ENCODE measurements at places on chromosomes 4 and X.

DNA sequence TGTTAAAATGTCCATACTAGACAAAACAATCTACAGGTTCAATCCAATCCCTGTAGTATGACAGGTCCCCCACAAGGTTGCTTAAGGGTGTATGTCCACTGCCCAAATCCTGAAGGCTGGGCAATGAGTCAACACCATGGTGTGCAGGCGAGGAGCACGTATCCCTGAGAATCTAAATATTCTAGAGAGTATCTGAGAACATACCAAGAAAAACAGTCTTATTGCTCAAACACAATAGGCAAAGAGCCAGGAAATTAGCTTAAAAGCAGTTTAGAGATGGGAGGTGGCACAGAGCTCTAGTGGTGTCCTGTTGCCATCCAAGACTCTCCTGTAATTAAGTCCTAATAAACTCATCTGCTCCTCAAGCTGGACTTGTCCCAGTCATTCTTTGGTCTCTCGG, 37.0 kb downstream of the RCHY1 start:
- DNase-seq: no peak
- no peaks in the 10 kb centered on the region for H3K4me1 ChIP-seq
- H3K36me3 ChIP-seq: no peaks in the 10 kb centered on the region
- no peak overlapping the region for H3K4me3 ChIP-seq

GRCh38 chrX:95678679-95679078, 1006.0 kb upstream of the DIAPH2 start:
- H3K36me3 ChIP-seq: no peaks in the 10 kb centered on the region
- H3K4me1 ChIP-seq: no peaks in the 10 kb centered on the region
- DNase-seq: no peak
- no peak overlapping the region for H3K4me3 ChIP-seq

GRCh38 chrX:130179579-130180215, 7.9 kb downstream of the RAB33A start:
- H3K27ac ChIP-seq: no peak overlapping the region
- H3K4me1 ChIP-seq: no peaks in the 10 kb centered on the region
- DNase-seq: no peak
- no peaks in the 10 kb centered on the region for H3K27me3 ChIP-seq
- no peak overlapping the region for H3K4me3 ChIP-seq

- H3K4me3 ChIP-seq: no peak overlapping the region
- no peaks in the 10 kb centered on the region for H3K27me3 ChIP-seq
- H3K27ac ChIP-seq: no peak overlapping the region
- no peaks in the 10 kb centered on the region for H3K36me3 ChIP-seq
- no peaks in the 10 kb centered on the region for H3K4me1 ChIP-seq
- DNase-seq: no peak
Measured at GRCh38 chr4:89410687-89411086, 103.1 kb upstream of the GPRIN3 start.

GRCh38 chr4:163273203-163273602, 59.2 kb downstream of the NPY1R start:
- no peaks in the 10 kb centered on the region for H3K27me3 ChIP-seq
- no peak for DNase-seq
- H3K36me3 ChIP-seq: no peaks in the 10 kb centered on the region
- no peaks in the 10 kb centered on the region for H3K4me1 ChIP-seq
- no peak overlapping the region for H3K4me3 ChIP-seq

DNA sequence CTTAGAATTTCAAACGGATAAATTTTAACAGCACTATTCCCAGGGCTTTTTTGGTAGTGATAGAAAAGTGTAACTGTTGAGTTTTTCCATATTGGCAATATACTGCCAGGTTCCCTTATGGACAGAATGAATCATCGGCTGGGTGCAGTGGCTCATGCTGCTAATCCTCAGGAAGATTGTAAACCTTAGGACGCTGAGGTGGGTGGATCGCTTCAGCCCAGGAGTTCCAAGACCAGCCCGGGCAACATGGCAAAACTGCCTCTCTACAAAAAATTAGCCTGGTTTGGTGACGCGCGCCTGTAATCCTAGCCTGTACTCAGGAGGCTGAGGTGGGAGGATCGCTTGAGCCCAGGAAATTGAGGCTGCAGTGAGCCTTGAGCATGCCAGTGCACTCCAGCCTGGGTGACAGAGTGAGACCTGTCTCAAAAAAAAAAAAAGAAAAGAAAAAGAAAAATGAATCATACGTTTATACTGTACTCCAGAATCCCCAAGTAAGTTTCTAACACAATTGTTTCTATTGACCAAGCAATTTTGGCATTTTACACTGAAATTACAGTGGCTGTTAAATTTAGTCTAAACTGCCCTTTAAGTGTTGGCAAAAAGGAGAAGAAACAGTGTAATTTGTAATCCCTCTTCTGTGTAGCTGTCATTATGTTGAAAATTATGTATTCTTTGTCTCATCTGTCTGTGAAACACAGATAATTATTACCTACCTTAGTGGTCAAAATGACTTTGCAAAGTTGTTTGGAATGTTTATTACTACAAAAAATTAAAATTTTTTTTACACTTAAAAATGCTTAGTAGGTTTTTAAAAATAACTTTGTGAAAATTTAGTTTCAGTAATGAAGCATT, 1.8 kb downstream of the SLC30A9 start:
- H3K36me3 ChIP-seq: no peaks in the 10 kb centered on the region
- 0 out of 2 replicates have a peak, but pooled peaks cover 5% of the 10 kb centered on the region for H3K4me1 ChIP-seq
- no peaks in the 10 kb centered on the region for H3K27me3 ChIP-seq
- no peak overlapping the region for H3K27ac ChIP-seq
- peak; percentile 18 for DNase-seq
- H3K4me3 ChIP-seq: peak overlapping the region; percentile 60

DNA sequence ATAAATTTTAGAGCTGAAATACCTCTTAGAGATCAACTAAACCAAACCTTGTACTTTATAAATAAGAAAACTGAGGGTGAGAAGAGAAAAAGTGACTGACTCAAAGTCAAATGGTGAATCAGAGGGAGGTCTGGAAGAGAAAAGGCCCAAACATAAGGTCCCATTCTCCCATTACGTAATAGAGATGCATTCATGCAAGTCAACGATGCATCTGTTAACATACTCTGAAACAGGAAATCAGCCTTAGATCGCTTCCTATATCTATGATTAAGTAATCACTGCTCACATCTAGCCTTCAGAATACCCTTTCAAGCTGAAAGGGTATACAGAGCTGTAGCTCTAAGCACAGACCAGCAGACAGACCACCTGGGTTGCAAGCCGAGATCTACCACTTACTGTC, 6.5 kb downstream of the RNF150 start:
- no peaks in the 10 kb centered on the region for H3K4me1 ChIP-seq
- DNase-seq: no peak
- H3K27ac ChIP-seq: no peak overlapping the region
- H3K4me3 ChIP-seq: no peak overlapping the region
- H3K36me3 ChIP-seq: no peaks in the 10 kb centered on the region
- no peaks in the 10 kb centered on the region for H3K27me3 ChIP-seq

DNA sequence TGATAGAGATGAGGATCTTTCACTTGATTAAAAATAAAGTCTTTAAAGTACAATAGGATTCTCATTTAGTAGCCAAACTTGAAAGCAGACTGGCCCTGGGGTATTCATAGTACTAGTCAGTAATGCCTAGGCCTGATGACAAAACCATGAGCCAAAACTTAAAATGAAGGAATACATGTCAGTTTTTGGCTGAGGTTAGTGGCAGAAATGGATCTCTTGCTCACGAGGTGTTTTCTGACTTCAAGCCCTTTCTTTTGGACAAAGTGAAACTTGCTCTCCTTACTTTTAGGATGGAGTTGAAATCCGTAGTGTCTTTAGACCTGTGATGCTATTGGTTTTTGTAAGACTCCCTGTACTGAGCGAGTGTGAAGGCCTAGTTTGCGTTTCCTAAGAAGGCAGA, 157.7 kb downstream of the CCNG2 start:
- H3K27ac ChIP-seq: no peak overlapping the region
- no peak overlapping the region for H3K4me3 ChIP-seq
- H3K36me3 ChIP-seq: no peaks in the 10 kb centered on the region
- H3K27me3 ChIP-seq: no peaks in the 10 kb centered on the region
- DNase-seq: no peak
- no peaks in the 10 kb centered on the region for H3K4me1 ChIP-seq

DNA sequence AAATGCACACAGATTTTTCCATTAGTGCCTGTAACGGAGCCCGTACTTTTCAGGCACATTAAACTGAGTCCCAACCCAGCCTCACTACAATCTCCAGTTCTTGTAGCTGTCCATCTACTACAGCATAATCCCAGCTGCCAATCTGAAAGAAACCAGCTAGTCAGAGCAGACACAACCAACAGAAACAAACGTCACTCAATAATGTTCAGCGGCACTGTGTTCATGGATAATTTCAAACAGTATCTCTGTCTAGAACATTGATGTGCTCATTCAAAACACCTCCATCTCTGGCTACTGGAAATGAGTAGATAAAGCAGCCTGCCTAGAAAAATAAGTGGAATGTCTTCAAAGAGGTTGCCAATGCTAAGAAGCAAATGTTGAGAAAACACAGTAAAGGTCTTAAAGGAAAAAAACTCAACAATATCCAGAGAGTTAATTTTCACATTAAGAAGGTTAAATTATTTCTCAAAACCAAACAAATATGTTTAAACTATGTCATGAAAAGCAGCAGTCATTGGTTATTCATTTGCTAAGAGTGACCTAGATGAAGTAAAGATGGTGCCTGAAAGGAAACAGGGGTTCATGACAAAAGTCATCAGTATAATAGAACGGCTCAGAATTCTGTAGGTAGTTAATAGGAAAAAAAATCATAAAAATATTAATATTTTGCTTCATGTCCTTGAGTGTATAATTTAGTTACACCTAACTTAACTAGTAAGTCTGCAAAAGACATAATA, 245.1 kb upstream of the MAB21L2 start:
- no peaks in the 10 kb centered on the region for H3K27me3 ChIP-seq
- DNase-seq: no peak
- H3K27ac ChIP-seq: no peak overlapping the region
- no peak overlapping the region for H3K4me3 ChIP-seq
- no peaks in the 10 kb centered on the region for H3K36me3 ChIP-seq

- H3K27ac ChIP-seq: no peak overlapping the region
- H3K27me3 ChIP-seq: no peaks in the 10 kb centered on the region
- H3K4me3 ChIP-seq: no peak overlapping the region
- DNase-seq: no peak
Measured at GRCh38 chr4:6222761-6223292, 22.5 kb upstream of the JAKMIP1 start.

GRCh38 chr4:160980091-160980490, 1183.7 kb downstream of the FSTL5 start:
- H3K27me3 ChIP-seq: no peaks in the 10 kb centered on the region
- no peaks in the 10 kb centered on the region for H3K36me3 ChIP-seq
- no peaks in the 10 kb centered on the region for H3K4me1 ChIP-seq
- H3K27ac ChIP-seq: no peak overlapping the region
- no peak for DNase-seq
- H3K4me3 ChIP-seq: no peak overlapping the region

- no peak for DNase-seq
- H3K4me3 ChIP-seq: no peak overlapping the region
- no peak overlapping the region for H3K27ac ChIP-seq
- H3K4me1 ChIP-seq: no peaks in the 10 kb centered on the region
- no peaks in the 10 kb centered on the region for H3K36me3 ChIP-seq
Measured at GRCh38 chr4:98519268-98519977, 139.0 kb downstream of the TSPAN5 start.

DNA sequence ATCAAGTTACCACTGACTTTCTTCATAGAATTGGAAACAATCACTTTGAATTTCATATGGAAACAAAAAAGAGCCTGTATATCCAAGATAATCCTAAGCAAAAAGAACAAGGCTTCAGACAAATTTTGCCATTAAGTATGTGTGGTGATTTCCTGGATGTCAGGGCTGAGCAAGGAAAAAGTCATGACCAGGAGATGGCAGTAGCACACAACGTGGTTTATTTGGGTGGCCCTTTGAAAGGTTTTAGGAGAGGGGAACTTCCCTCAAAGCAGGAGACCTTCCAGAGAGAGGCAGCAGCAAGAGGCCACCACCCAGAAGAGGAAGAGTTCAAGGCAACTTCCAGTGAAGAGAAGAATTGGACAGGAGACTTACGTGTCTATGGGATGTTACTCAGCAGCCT, 18.1 kb upstream of the ZXDB start:
- no peaks in the 10 kb centered on the region for H3K4me1 ChIP-seq
- H3K27me3 ChIP-seq: no peaks in the 10 kb centered on the region
- H3K27ac ChIP-seq: no peak overlapping the region
- no peak for DNase-seq
- H3K36me3 ChIP-seq: no peaks in the 10 kb centered on the region

DNA sequence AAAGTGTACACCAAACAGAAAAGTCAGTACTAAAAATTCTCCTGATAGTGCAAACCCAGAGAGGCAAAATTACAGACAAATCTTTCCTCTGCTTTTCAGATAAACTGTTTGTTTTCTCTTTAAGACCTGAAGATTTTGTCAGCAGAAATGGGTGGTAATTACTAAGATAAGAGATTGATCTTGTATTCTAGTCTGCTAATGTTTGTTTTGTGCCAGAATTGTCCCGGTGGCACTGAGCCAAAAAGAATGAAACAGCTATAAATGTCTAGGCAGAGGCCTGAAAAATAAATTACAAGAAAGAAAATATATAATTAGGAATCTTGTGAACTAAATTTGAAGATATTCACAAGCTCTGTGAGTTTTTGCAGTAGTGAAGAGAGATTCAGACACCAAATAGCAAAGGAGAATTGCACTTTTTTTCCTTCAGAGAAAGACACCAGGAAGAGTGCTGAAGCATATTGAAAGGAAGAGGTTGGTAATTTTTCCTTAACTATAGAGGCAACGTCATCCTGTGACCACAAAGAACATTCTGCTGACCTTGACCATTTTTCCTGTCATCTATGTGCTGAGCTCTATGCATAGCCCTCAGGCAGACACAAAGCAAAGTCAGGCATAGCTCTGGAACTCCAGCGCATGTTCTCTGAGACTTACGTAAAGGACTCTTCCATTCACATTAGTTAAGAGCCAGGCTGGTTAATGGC, 314.5 kb upstream of the RASGEF1B start:
- H3K4me1 ChIP-seq: peaks cover 25% of the 10 kb centered on the region

- no peak overlapping the region for H3K4me3 ChIP-seq
- H3K36me3 ChIP-seq: no peaks in the 10 kb centered on the region
- no peaks in the 10 kb centered on the region for H3K4me1 ChIP-seq
- H3K27me3 ChIP-seq: no peaks in the 10 kb centered on the region
- DNase-seq: no peak
Measured at GRCh38 chrX:112662559-112663427, 16.9 kb downstream of the LHFPL1 start.

DNA sequence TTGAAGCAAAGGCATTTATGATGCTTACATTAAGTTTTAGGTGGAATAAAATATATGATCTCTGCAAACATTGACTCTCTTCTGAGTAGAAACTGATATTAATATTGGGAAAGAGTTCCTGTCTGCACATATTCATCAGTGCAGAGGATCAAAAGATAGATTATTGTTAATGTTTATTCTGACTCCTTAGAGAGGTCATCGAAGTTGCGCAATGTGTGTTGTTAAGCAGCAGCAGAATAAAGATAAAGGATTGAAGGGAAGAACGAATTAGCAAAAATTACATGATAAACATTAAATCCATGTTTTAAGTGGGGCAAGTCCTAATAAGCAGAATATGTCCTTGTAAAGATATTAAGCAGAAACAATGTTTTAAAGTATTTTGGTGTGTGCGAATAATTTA, 72.6 kb upstream of the MBNL3 start:
- no peak overlapping the region for H3K4me3 ChIP-seq
- H3K4me1 ChIP-seq: no peaks in the 10 kb centered on the region
- DNase-seq: no peak
- no peaks in the 10 kb centered on the region for H3K36me3 ChIP-seq

Measured in Caco-2 (cell line).